ENCODE measurements at places on chromosomes 1 and 21.

DNA sequence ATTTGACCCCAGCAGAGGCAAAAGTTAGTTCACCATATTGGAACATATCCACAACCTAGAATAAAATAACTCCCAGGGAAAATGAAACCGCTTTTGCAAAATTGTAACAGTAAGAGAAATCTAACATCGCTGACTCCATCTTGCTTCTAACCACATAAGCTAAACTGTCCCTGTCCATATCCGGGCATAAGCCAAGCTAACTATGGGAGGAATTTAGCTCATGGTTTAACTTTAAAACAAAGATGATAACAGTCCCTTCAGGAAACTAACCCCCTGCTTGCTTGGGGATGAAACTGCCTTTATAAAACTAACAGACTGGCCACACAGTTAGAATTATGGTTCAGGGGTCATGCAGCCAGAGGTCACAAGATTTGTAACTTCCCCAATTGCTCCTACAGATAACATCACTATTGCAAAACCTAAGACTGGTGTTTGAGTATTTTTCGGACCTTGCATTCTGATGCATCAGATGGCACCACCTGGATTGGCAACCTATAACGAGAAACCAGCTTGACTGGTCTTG lies 46.3 kb downstream of the TESK2 start:
- DNase-seq, result no peak

GRCh38 chr1:225454733-225455132 lies 26.9 kb upstream of the LBR start:
- peak; percentile 43 for DNase-seq

- DNase-seq, result no peak
Measured at GRCh38 chr1:67780637-67781036, 52.6 kb downstream of the GNG12 start.

GRCh38 chr1:15949453-15950245 lies 26.3 kb downstream of the ZBTB17 start:
- peak; percentile 56 for DNase-seq

GRCh38 chr1:31062867-31063380 lies 2.6 kb downstream of the PUM1 start:
- DNase-seq, result no peak
